Activated T-cell treated with anti-CD3 and anti-CD28 coated beads for 48 hours (primary cell): ENCODE measurements at places on chromosomes 16 and 17.
A peak's percentile ranks its signal among the peaks of the same experiment; 100 is the strongest.

DNA sequence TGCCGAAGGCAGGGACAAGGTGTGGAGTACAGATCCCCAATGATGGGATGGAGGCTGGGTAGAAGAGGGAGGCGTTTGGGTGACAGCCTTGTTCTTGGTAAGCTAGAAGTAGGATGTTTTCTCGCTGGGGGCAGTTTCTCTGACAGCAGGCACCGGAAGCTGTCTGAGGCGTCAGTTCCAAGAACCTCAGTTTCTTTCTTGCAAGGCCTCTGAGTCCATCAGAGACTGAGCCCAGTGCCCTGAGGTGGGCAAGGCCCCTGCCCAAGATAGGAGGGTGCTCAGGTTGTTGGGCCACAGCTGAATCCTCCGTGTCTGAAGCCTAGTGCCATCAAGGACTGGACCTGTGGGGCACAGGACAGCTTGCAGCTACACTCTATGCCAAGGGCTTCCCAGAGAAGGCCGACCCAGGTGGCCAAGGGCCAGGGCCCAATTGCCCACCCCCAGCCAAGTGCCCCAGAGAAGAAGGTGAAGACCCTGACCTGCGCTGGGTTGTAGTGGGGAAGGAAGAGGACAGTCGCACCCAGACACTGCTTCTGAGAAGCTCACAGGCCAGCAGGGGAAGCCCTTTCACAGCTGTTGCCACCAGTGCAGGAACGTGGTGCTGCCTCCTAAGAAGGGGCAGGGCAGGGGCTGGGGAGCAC, 13.1 kb downstream of the CYB5D2 start:
- no peak for DNase-seq

GRCh38 chr17:46978489-46979146, 435 bp downstream of the RPRML start:
- peak; percentile 6 for DNase-seq

DNA sequence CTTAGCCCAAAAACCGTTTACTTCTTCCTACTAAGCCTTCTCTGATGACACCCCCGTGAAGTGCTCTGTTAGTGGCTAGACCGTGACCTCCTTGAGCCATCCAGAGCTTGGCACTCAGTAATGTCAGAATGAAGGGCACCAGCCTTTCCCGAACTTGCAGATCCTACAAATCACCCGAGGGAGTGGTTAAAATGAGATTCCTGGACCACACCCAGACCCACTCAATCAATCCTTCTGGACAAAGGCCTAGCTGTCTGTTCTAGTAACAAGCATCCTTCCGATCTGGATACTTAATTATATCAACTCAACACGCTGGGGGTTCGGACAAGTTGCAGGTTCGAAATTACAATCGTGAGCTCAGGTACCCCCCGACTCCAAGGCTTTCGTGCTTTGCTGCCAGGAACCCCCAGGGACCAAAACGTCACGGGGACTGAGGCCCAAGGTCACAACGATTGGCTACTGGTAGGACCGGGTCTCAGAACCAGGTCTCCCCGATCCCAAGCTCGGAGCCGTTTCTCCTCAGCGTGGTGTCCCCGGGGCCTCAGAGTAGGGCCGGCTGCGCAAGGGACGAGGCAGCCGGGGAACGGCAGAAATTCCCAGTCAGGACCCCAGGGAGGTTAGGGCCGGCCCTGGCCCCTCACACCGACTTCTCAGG, 527 bp downstream of the CIAPIN1 start:
- no peak for DNase-seq

DNA sequence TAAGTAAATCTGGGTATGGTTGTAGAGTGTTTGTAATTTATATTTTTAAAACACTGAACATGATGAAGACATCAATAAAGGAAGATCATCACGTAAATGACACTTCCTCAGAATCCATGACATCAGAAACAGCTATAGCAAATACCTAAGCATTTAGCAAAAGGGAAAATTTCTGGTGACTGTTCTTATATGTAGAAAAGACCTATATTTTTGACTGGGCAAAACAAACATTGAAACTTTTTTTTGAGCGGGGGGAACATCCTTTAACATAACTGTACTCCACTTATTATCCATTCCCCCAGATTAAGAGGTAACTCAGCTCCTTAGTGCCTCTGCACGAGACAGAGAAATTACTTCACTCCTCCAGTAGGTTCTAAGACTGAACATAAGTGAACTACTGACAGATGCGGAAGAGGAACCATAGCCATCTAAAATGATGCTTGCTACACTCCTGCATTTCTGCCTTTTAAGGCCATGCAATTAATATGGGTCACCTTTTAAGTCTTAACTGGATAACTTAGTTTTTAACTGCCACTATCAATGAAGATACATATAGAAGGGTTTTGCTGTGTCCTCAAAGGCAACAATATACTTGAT, 9.4 kb downstream of the CRYBA1 start:
- DNase-seq: no peak

GRCh38 chr17:81438688-81439087, 43.4 kb downstream of the BAHCC1 start:
- DNase-seq: no peak

DNA sequence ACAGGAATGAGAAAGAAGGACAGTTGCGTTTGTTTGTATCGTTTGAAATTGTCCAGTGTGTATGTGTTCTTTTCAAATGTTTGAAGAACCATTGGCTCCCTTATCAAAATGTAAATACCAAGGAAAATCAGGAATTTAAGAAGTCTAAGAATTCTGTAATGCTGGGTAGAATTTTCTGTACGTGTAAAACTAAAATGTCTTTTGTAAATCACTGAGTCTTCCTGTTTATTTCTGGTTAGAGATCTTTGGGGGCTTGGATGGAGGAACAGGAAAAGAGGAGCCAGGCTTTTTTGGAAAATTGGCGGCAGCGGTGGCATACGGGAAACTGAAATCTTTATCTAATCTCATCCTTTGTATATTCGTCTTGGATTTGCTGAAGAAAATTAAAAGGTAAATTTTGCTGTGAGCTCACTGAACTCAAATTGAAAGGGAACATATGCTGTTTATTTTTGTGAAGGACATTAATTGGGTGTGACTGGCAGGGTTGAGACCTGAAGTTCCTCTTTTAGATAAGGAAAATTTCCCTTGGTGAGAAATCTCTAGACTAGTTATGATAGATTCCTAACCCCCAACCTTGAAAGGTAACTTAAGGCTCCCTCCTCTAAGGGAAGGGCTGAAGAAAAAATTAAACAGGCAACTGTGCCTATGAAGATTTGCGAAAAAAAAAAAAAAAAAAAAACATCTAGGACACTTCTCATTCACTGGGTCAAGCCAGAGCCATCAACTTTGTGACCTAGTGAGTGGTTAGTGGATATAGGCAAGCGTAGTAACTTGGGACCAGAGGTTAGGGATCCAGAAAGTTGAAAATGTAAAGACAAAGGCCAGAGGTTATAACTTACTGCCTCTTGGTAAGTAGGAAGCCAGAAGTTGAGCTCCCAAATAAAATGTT, 10.8 kb downstream of the TAT start:
- DNase-seq: no peak

- no peak for DNase-seq
Observed at GRCh38 chr17:42411905-42412679, 11.0 kb downstream of the CAVIN1 start.

- DNase-seq: no peak
Observed at GRCh38 chr17:47929218-47930000, 12.0 kb upstream of the PNPO start.

DNA sequence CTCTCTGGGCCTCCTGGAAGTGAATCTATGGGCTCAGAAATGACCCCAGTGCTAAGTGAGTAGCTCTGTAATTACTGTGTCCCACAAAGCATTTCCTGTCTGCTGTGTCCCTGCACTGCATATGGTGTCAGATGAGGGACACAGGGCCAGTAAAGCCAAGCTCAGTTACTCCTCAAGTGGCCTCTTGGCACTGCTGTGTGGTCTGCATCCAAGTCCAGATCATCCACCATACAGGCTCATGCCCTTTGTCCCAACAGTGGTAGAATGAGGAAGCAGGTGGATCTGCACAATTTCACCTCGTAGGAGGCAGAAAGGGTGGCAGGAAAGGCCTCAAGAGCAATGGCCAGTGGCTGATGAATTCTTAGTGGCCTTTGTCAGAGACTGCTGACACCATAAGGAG, 146.8 kb downstream of the SOX9 start:
- no peak for DNase-seq

DNA sequence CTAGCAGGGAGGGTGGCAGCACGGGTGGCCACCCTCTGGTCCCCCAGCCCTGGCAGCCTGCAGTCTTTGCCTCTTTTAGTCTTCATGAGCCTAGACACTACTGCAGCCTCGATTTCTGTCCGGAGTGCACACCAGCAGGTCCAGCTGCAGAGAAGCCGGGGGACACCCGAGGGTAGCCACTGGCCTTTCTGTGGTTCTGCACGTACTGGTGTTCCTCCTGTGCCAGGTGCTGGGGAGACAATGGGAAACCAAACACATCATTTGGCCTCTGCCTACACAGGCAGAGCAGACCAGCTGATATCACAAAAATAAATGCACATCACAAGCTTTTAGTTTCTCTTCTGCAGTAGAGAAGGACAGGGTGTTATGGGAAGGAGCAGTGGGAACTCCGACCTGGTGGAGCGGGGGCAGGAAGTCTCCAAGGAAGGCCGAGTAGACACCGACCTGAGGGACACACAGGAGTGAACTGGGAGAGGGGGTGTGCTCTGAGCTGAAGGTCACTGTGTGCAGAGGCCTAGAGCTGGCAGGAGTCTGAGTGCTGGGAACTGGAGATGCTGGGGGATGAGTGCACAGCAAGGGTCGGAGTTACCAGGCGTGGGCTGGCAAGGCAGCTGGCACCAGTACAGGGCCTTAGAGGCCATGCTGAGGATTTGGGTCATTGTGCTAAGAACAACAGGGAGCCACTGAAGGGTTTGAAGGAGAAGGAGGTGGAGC, 23.1 kb downstream of the GPT2 start:
- DNase-seq: no peak
